Endothelial cell of umbilical vein (primary cell): ENCODE measurements at places on chromosomes 3 and 15. TPM values are rescaled to one million over a fixed set of nuclear protein-coding genes. Genes with fewer than 3 reads are reported as not detected.

- DNase-seq, result no peak
Measured at GRCh38 chr3:87268646-87269211, 7.7 kb downstream of the POU1F1 start.

Gene PP2D1
- total RNA-seq, result not detected in 2 replicates

DNA sequence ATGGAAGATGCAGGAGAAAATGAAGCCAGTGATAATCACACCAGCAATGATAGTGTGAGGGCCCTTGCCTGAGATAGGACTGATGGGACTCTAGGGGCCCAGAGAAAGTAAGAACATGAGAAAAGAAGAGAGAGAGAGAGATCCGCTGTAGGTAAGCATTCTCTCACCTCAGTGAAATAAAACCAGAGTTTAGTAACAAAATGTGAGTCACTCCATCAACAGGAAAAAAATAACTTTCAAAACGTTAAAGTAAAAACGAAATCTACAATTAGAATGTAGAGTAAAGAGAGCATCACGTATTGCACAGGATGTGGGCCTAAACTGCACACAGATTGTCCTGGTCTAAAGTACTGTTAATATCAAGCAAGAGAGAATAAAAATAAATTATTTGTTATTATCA, 6.8 kb upstream of the PRSS50 start:
- DNase-seq, result no peak

- DNase-seq, result peak; percentile 97
Measured at GRCh38 chr3:72820415-72820814, 27.8 kb downstream of the SHQ1 start.

- peak; percentile 46 for DNase-seq
Measured at GRCh38 chr15:34721802-34722438, 32.9 kb downstream of the GJD2 start.

DNA sequence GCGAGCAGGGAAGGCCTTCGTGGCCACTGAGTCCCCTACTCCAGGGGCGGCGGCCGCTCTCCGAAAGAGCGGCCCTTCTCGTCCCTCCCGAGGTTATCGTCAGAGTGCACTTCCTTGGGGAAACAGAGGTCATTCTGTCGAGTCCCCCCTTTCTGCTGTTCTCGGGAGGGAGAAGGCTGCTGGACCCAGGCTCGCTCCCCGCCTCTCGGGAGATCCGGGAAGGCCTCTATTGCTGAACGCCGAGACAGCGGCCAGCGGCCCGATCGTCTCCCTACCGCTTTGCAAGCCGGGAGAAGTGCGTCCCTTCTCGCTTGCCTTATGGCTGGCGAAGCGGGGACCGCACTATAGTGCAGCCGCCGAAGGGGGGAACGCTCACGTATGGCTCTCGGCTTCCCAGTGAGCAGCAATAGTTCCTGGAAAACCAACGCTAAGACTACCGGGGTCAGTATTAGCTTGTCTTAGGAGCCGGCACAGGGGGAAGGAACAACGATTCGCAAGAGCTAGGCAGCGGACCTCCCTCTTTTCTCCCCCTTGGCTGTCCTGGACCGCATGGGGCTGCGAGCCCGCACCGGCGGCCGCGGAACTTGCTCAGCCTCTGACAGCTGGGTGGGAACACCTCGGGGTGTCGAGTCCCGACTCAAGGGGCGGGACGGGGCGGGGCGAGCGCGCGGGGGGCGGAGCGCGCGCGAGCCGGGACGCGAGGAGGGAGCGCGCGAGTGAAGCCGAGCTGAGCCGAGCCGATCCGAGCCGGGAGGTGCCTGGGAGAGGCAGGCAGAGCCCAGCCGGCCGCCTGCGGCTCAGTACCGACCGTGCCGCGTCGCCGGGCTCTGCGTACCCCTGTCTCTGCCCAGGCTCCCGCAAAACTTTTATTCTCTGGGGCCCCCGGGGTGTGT, 930 bp upstream of the PPM1L start:
- peak; percentile 95 for DNase-seq

Gene CLRN1
- not detected in 2 replicates for total RNA-seq

Gene RHOV
- total RNA-seq, result 0.18 and 0.20 TPM in 2 replicates

Gene GOLGA8N
- total RNA-seq, result 4.5 and 4.8 TPM in 2 replicates

GRCh38 chr3:190513409-190514370, at the start of gene IL1RAP:
Gene IL1RAP, plus strand, starts transcription at chr3:190514085. Its CDS starts 50,205 bp downstream, at chr3:190564290.
- DNase-seq, result peak; percentile 91

Gene GRIP2
- not detected in 2 replicates for total RNA-seq
